ENCODE measurements at places on chromosomes 2 and 18.

DNA sequence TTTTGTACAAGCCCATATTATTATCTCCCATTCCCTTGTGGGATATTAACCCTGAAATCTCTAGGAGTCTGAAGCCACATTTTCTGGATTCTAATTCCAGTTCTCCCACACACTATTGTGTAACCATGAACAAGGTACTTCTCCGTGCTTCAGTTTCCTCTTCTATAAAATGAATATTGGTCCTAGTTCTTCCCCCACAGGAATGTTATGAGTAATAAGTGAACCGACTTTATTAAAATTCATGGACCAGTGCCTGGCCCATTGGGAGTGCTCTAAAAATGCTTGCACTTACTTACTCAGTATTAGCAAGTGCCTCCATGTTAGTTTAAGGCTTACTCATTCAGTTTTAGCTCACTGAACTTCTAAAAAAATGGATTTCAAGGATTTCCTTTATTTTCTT is 1.4 kb upstream of the ACMSD start:
- no peak for DNase-seq

- no peak for DNase-seq
Observed at GRCh38 chr2:205461169-205461568, 221.1 kb upstream of the NRP2 start.

DNA sequence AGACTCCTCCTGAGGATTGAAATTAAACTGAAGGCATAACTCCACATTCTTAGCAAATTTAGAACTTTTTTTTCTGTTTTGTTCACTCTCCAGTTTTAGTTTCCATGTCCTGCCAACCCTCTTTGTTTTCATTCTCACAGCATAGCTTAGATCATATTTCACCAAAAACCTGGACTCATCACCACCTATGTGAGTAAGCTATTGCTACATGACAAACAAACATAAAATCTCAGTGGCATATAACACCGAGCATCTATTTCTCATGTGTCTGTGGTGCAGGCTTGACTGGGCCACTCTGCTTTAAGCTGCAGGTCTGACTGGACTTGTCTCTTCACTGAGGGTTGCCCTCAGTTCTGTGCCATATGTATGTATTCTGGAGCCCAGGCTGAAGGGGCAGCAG is 385.2 kb downstream of the ARHGAP15 start:
- no peak for DNase-seq

DNA sequence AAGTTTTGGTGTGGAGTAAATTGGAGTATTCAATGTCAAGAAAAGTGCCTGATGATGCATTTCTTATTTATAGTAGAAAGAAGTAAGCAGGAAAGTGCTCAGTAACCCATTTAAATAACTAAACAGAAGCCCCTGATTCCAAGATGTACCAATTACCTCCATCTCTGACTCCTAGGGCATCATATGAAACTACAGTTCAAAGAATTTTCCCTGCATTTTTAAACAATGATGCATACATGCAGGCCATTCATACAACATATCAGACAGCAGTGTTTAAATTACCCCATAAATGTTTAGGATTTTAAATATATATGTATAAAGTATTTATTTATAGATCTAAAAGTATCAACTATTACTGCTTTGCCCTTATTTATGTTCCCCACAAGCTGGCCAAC is 36.2 kb downstream of the FTCDNL1 start:
- no peak for DNase-seq

DNA sequence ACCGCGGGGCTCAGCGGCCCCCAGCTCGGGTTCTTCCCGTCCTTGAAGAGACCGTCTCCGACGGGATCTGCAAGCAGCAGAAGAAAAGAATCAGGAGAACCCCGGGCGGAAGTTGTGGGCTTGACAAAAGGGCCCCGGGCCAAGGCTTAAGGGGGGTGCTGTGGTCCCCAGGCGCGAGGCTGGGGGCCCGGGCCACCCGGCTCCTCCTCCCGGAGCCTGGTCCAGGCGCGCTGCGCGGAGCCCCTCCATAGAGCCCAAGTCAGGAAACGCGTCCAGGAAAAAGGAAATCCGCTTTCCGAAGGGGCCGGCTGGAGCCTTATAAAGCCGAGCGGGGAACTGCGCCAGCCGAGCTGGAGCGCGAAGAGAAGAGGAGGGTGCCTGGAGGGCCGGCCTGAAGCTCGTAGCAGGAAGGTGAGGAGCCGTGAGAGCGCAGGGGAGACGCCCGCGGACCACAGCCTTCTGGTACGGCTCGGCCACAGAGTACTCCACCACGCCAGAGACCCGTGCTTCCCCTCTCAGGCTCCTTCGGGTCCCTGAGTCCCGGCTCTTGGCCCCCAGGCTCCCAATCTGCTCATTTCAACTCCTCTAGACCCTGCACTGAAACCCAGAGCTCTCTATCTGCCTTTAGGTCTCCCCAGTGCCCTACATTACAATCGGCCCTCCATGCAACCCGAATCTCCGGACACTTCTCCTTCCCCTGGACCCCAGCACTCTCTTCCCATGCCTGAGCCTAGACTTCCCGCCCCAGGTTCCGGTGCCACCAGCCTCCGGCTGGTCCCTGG is 554 bp downstream of the FEV start:
- DNase-seq = no peak

- no peak for DNase-seq
Observed at GRCh38 chr2:27587025-27587424, 4.2 kb downstream of the ZNF512 start.

DNA sequence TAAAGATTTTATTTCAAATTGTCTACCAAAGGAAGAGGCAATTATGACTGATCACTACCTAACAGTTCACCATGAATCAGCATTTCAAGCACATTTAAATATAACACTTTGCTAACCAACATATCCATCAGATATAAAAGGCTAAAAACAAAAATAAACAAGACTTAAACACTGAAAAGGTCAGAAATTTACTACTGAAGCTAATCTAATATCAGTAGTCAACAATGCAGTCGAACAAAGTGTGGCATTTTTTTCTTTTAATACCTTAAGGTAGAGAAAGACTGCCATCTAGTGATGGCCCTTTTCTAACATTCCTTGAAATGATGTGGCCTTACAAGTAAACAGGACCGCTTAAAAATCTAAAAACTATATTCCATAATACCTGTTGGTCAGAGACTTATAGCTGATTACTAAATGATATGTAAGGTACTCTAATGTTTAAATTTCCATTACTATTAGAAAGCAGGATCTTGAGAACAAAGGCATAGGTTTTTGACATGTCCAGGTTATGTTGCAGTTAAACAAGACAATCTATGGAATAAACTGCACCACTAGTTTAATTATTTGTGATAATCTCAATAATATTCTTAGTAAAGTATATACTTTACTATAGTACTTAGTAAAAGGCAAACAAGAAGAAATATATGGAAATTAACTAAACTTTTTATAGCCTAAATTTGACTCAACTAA is 80.0 kb downstream of the EXOC6B start:
- peak; percentile 73 for DNase-seq

GRCh38 chr18:40874233-40874632 is 1080.8 kb upstream of the PIK3C3 start:
- DNase-seq = no peak

GRCh38 chr18:39846265-39846664 is 2108.8 kb upstream of the PIK3C3 start:
- DNase-seq = no peak

DNA sequence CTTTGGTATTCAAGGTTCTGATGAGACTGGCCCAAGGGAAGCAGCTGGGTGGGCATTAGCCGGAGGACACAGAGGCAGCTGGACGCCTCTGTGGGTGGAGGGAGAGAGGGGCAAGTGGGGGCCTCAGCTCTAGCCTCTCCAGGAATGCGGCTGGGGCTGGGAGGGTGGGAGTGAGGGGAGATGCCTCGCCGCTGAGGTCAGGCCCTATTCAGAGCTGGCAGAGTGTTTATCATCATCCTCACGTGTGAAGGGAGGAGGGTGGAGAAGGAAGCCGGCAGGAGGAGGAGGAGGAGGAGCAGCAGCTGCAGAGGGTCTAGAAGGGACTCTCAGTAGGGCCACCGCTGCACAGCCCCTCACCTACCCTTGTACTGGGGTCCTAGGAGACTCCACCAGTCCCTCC is 43.1 kb downstream of the TNS1 start:
- no peak for DNase-seq

- no peak for DNase-seq
Observed at GRCh38 chr18:27855486-27855885, 321.4 kb downstream of the CDH2 start.

DNA sequence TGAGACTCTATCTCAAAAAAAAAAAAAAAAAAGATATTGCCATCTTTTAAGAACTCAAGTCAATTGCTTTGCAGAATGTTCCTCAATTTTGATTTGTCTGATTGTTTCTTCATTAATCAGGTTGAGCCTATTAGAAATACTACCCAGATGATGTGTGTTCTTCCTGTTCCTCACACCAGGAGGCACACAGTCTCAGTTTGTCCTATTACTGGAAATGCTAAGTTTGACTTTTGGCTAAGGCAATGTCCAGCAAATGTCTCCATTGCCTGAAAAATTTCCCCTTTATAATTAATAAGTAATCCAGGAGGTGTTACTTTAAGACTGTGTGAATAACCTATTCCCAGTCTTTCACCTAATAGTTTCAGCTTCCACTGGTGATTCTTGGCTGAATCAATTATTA is 28.4 kb downstream of the BOLA3 start:
- DNase-seq = no peak

GRCh38 chr2:12326449-12327190 is 390.1 kb upstream of the TRIB2 start:
- DNase-seq = no peak

GRCh38 chr2:46697830-46698323 is 217.7 kb downstream of the MCFD2 start:
- DNase-seq = no peak

DNA sequence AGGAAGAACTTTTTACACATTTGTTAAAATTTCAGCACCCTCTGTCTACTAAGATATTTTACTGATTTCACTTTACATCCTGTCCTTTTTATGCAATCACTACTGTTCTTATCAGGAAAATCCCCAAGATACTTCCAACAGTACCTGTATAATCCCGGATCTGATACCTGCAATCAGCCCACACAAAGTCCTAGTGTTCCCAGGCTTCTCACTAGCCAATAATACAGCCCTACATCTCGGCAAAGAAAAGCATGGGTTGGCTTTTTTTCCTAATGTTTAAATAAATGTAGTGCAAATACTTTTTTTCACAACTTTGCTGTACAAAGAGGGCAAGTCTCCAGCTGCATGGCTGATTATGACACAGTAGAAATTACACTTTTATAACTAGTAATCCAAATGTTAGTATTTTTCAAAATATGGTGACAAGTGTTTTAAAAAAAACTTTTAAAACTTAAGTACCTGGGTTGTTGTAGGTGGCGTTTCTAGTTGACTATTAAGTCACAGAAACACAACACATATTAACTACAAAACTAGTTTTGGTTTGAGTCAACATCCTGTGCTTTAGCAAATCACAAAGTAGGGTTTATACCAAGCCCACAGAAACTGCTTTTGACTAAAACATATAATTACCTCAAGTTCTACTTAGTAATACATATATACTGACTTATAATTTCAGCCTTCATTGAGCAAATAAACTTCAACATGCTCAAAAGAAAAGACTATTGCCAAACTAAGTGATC is 19.5 kb downstream of the CNOT11 start:
- no peak for DNase-seq

- no peak for DNase-seq
Observed at GRCh38 chr2:100281521-100282438, 40.5 kb downstream of the LONRF2 start.

GRCh38 chr2:230811508-230811907 is 53.2 kb upstream of the ITM2C start:
- no peak for DNase-seq

DNA sequence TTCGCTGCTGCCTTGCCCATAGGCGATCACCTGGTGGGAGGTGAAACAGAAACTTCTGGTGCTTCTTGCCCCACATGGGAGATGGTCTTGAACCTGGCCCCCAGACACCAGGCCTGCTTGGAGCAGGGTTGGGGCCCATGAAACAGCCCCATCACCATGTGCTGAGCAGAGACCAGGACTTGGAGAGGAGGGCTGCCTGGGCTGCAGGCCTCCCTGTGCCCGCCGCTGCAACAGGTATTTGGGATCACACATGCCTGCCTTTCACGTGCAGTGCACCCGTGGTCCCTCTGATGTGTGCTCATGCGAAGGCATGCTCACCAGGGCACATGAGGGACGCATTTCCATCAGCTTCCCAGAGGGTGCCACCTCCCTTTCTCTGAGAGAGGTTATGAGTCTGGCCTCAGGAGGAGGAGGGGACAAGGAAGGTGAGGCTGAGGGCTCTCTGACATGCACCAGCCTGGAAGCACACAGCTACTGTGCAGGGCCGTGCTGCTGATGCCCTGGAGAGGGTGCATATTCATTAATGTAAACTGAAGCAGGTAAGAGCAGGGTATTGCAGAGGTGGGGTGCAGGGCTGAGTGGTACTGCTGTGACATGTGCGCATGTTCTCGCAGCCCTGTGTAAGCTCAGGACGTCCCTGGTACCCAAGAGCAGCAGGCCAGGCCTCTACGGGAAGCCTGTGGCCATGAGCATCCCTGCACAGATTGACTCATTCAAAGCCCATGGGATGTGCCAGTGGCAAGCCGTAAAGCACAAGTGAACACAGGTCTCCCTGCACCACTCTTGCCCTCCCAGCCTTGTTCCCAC is 4.2 kb upstream of the OXER1 start:
- no peak for DNase-seq

GRCh38 chr18:37452015-37452414 is 113.6 kb downstream of the CELF4 start:
- no peak for DNase-seq

GRCh38 chr2:127415593-127416505 is 2.4 kb upstream of the PROC start:
- DNase-seq = no peak

- DNase-seq = no peak
Observed at GRCh38 chr2:170503563-170503962, 211.6 kb upstream of the SP5 start.

- DNase-seq = no peak
Observed at GRCh38 chr2:109064660-109065390, 64.2 kb upstream of the SH3RF3 start.

DNA sequence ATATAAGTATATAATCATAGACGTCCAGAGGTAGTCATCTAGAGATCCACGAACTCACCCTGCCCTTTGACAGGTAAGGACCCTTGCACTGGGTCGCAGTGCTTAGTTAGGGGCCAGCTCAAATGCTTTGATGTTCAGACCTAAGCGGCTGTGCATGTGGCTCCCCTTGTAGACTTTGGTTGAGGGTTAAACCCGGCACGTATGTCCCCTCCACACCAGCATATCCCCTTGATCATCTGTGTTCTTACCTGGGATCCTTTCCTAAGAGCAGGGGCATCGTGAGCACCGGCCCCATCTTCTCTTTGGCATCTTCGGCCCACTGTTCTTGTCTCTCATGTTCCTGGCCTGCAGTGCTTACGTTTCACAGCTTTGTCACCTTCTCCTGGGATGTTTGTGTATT is 31.4 kb downstream of the GRHL1 start:
- no peak for DNase-seq

GRCh38 chr2:144117086-144117485 is 402.8 kb downstream of the ZEB2 start:
- no peak for DNase-seq

- no peak for DNase-seq
Observed at GRCh38 chr2:7010391-7011054, 93.3 kb downstream of the RNF144A start.

- DNase-seq = no peak
Observed at GRCh38 chr2:196987298-196987648, 60.8 kb upstream of the PGAP1 start.

- DNase-seq = no peak
Observed at GRCh38 chr18:64208516-64208915, 59.6 kb upstream of the LINC00305 start.

Data from globus pallidus (tissue), 1 donor.